Motor neuron (in vitro differentiated cells): ENCODE measurements at places on chromosomes 1 and 21.

DNA sequence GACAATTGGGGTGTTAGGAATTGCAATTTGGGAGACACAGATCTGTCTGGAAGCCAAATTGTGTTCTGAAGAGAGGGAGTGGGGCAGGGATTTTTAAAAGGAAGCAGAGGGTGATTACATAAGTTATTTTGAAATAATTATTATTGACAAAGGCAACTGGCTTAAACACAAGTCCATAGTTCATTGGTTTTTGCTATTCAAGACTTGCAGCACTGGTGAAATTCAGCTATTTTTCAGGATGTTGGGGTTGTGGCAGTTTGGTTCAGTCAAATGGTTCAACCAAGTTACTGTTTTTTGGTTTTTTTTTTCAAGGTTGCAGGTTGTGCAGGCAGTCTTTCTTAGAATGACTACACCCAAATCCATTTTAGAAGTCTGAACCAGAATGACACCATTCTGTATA, 300.0 kb upstream of the DEPDC1 start:
- no peak for ATAC-seq

DNA sequence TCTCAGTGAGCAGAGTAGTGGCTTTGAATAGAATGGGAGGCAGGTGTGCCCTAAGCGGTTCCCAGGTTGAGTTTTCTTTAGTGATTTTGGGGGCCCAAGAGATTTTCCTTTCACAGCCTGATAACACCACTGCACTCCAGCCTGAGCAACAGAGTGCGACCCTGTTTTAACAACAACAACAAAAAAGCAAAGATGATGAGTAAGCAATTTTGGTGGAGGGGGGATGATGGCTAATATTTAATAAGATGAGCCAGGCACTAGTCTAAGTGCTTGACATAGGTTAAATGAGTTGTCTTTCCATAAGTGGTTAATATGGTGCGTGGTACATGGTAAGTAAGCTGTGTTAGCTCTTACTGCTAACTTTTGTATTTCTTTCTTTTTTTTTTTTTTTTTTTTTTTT, 2.0 kb downstream of the RNPEP start:
- ATAC-seq = no peak

DNA sequence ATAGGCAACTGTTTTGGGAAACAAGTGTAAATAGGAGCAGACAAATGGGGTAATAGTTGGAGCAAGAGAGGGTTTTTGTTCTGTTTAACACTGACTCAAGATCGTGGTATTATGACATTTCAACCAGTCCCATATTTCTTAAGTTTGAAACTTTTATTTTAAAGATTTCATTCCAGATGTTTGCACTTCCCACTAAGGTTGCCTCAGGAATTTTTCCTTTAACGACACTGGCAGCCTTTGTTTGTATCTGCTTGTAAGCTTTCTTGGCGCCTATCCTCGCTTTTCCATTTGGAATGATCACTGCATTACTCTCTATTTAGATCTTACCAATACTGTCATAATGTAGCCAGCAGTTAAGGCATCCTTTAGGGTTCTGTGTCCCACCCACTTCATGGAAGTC, 67.7 kb downstream of the ALG6 start:
- ATAC-seq = no peak

DNA sequence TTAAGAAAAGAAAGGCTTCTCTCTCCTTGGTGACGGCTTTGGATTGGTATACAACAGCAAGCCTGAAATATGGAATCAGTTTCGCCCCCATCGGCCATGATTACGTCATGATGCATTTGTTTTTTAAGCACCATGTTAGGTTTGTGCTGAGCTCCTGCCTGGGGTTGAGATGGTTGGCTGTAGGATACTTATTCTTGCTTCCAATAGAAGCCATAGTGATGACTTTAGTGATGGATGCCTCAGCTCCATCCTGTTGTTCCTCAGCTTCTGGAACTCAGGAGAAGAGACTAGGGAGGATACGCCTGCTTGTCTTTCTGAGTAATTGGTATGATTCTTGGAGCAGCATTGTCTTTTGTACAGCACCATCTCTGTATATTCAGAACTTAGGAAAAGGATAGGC, 14.7 kb downstream of the XCL1 start:
- peak; percentile 64 for ATAC-seq

GRCh38 chr1:31007462-31007991, 58.0 kb downstream of the PUM1 start:
- ATAC-seq = no peak

GRCh38 chr21:19420565-19420964, 1017.0 kb upstream of the TMPRSS15 start:
- no peak for ATAC-seq
